NCI-H82 (cell line): ENCODE measurements at places on chromosomes 2 and 18.

DNA sequence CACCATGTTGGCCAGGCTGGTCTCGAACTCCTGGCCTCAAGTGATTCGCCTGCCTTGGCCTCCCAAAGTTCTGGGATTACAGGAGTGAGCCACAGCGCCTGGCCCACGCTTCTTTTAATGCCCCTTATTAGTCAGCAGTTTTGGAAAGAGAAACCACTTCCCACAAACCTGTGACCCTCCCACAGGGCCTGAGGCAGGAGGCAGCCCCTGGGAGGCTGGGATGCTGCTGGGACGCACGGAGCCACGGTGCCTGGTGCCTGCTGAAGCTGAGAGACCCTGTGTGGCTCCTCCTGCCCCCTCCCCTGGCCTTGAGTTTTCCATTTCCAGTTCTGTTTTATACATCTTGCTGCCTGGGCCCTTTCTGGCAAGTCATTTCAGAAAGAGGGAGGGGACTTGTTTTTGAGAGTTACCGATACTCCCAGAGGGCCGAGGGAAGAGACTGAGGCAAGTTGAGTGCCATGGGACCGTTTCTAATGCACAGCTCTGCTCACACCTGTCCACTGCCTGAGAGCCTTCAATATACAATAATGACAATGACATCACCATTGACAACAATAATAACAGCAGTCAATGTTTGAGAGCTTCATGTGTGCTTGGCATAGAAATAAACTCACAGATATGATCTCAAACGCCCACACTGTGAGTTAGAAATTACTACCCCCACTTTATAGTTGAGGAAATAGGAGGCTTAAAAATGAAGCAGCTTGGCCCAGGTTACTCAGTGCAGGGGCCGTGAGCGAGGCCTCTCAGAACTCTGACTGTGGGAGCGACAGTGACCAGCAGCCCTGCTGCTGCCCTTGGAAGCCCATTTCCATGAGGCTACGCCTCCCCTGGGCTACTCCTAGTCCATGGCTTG lies 78.1 kb upstream of the YWHAQ start:
- no peak for DNase-seq

DNA sequence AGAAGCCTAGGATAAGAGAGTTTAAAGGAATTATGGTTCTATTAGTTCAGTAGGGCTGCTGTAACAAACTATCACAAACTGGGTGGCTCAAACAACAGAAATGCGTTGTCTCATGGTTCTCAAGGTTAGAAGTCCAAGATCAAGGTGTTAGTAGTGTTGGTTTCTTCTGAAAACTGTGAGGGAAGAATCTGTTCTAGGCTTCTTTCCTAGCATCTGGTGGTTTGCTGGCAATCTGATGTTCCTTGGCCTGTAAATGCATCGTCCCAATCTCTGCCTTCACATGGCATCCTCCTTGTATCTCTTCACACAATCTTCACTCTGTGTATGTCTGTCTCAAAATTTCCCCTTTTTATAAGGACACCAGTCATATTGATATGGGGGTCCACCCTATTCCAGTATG lies 76.3 kb downstream of the MDH1 start:
- no peak for DNase-seq

GRCh38 chr2:48728840-48729239 lies 26.7 kb downstream of the LHCGR start:
- DNase-seq = no peak

DNA sequence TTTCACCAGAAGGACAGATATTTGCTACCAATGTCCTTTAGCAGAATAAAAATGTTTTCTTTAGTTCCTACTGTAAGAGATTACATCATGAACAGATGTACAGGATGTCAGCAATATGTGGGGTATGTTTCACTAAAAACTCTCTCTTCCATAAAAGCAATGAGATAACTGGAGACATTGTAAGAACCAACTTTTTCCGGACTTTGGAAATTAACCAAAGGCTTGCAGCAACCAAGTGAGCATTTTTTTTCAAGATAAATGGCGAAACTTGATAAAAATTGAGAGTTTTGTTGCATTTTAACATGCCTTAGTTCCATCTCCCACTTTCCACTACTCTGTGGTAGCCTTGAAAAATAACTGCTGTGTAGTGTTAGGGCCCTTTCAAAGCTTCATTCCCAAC lies 429.8 kb upstream of the CDH2 start:
- no peak for DNase-seq

- DNase-seq = no peak
Measured at GRCh38 chr2:217120429-217120828, 260.6 kb upstream of the TNP1 start.

DNA sequence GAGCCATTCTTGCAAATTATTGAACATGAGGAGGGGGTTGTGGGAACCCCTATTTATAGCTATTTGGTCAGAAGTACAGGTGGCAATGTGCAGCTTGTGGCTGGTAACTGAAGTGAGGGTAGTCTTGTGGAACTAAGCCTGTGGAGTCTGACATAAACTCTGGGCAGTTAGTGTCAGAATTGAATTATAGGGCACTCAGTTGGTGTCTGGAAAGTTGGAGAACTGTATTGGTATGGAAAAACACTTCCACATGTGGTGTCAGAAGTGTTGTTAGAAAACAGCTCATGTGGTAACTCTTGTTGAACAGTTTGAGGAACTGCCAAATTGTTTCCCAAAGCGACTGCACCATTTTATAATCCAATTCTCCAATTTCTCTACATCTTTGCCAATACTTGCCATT lies 7.5 kb downstream of the RALBP1 start:
- DNase-seq = no peak

DNA sequence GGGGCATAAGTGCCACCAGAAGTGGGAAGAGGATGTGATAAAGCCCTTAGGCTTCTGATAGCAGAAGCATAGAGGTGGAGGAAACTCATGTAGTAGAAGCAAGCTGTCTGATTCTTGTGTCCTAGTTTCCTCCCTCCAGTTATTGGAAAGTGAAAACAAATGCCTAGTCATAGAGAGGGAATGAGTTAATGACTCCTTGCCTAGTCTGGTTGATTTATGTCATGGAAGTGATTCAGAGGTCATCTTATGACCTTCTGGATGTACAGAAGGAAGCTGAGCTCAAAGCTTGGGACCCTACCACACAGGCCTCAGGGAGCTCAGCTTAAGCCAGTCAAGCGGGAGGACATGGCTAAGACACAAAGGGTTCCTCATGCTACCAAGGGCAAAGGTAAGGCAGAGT lies 232.2 kb downstream of the THSD7B start:
- no peak for DNase-seq

DNA sequence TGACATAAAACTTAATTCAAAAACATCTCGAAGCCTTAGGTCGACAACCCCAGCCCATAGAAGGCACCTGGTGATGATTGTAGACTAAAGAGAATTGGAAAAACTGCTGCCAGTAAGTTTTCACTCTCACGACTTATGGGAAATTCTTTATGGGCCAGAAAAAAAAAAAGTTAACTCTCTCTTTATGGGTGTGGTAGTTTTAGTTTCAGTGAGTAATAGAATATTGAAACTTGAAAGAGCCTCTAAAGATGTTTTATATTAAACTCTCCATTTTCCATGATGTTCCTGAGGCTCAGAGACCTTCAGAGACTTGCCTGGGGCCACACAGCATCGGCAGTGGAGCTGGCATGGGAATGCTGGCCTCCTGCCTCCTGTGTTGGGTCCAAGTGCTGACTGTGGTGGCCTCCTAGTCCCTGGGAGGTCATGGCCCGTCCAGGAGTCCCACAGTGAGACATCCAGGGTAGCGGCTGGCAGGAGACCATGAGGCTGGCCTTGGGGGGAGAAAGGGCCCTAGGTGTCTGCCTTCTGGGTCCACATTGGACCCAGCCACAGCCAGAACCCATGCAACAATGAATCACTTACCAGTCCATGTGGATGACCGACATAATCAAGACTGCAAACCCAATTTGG lies 158.9 kb downstream of the SEPTIN10 start:
- no peak for DNase-seq

- DNase-seq = no peak
Measured at GRCh38 chr2:191176305-191176704, 25.5 kb upstream of the STAT4 start.

DNA sequence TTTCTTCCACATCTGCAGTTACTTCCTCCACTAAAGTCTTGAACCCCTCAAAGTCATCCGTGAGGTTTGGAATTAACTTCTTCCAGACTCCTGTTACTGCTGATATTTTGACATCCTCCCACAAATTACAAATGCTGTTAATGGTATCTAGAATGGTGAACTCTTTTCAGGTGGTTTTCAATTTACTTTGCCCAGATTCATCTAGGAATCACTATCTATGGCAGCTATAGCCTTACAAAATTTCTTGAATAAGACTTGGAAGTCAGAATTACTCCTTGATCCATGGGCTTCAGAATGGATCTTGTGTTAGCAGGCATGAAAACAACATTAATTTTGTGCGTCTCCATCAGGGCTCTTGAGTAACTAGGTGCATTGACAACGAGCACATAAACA lies 19.9 kb downstream of the EPAS1 start:
- DNase-seq = no peak
